Stimulated activated CD8-positive, alpha-beta memory T cell treated with anti-CD3 and anti-CD28 coated beads, Interleukin-7, amount 100 ng/mL, for 24 hours (primary cell): ENCODE measurements at places on chromosomes 5 and 9.

DNA sequence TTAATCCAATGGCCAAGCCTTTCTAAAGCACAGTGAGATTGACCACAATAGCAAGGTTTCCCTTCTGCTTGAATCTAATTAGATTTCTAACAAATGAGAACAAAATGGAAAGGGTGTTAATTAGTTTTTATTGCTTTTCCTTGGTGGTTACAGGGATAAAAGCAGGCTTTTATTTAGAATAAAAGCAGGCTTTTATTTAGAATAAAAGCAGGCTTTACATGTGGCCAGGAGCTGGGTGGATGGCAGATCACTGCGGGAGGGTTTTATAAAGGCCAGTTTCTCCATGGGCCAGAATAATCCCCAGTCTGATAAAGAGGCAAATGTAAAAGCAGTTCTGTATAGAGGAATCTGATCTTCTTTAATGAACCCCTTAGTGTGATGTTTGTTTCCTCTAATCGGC is 470.2 kb downstream of the TMEM232 start:
- DNase-seq, result no peak

DNA sequence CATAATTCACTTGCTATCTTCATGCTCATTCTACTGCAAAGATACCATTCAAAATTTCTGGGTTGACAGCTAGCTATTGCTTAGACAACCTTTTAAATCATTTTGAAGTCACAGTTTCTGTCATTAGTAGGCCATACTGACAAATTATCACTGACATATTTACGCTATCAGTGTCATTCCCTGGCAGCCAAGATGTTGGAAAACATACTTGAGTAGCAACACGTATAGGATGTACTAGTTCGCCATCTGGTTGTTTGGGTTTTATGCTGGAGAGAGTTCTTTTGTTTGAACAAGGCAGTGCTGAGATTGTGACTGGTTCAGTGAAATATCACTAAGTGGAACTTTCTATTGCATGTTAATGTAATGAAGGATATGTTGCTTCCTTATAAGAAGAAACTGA is 621.9 kb downstream of the DTWD2 start:
- no peak for DNase-seq

GRCh38 chr5:80977764-80978163 is 17.6 kb downstream of the RASGRF2 start:
- DNase-seq, result no peak

DNA sequence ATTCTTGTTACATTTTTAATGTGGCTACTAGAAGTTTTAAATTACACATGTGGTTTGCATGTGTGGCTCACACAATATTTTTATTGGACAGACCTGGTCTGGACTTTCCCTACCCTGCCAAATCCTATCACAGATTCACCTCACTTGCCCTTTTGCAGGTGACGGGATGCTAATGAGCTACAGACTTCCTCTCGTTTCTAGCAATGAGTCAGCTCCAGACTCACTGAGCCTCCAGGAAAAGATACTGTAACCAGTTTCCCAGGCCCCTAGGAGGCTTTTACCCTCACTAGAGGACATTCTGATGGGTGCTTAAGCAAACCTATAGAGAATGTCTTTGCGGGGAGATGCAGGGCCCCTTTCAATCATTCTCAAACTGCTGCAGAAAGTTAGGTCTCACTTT is 135.4 kb downstream of the WDR41 start:
- DNase-seq, result no peak

DNA sequence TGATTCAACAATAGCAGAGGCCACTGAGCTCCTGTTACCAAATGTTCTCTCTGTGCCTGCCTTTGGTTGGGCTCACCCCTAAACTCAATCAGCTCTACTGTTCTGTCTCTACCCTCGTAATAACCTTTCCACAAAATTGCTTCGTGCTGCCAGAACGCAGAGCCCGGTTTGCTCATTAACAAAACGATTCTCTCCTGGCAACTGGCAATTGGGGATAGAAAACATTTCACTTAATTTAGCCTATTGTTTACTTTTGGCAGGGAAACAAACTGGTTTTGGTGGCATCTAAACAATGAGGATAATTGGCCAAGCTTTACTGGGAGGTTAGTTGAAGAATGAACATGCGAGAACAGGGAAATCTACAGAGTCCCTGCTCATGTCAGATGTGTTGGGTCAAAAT is 56.6 kb downstream of the SLC28A3 start:
- DNase-seq, result no peak

- no peak for DNase-seq
Observed at GRCh38 chr9:99253134-99253533, 31.1 kb downstream of the SEC61B start.

DNA sequence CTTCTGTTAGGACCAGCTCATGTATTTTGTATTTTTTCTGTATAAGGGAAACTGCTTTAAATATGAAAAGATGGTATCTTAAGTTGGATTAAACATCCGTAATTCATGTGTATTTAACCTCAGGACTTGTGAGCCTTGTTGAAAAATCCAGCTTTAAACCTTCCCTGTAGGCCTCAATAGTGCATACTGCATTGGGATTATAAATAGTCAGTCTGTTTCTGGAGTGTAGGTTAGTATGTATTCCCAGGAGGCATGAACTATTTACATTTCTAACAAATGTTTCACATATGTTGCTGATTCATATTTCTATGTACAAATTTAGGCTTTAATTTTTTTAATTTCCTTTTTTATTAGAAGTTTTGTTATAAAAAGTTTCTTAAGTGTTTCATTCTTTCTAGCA is 137.9 kb upstream of the GRHPR start:
- DNase-seq, result no peak

DNA sequence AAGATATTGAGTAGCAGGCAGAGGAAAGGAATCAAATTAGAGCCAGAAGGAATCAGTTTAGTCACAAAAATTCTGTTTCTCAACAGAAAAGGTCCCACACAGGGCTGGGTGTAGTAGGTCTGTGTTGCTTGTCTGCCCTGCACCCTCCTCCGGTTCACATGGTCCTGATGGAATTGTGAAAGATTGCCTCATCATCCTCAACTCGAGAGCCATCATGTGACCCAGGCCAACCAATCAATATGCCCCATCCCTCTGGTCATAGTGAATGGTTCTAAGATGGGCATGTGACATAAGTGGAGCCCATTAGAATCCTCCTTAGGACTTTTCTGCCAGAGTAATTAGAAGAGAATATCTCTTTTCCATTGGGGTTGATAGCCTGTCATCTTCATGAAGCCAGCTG is 56.7 kb upstream of the RAD23B start:
- DNase-seq, result no peak

GRCh38 chr9:134365115-134365596 is 38.9 kb downstream of the RXRA start:
- DNase-seq, result no peak
